ENCODE measurements at places on chromosomes 7 and 10. TPM values are rescaled to one million over a fixed set of nuclear protein-coding genes. Genes with fewer than 3 reads are reported as not detected.

DNA sequence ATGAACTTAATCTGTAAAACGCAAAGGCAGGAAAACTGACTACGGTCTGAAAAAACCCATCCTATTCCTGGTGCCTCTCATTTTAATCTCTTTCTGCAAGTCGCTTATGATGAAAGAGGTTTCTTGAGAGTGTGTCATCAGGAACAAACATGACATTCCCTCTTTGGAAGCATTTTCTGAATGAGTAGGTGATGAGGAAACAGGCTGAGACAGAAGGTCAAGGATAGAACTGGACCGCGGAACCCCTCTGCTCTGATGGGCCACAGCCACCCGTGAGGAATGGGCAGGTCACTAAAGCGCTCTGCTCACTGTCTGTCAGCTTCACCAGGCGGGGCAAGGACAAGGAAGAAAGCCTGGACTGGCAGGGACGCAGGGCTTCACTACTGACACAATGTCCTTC is 28.6 kb downstream of the BEND7 start:
- ATAC-seq = no peak

PPP1R3C gene
- 83.3 TPM for total RNA-seq

SPOCK2 gene
- 6.2 TPM for total RNA-seq

DNA sequence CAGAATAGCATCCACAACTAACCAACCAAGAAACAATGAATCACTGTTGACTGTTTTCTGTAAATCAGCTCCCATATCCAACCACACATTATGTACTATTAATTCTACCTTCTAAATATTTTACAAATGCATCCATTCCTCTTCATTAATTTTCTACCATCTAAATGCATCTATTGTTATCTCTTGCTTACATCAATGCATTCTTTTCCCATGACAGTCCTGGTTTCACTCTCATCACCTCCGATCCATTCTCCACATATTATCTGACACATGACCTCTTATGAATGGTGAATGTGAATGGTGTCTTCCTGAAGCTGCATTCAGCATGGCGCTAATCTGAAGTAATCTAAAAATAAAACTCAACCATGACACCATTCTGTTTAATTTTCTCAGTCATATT is 153.8 kb upstream of the CALCR start:
- ATAC-seq = no peak

DNA sequence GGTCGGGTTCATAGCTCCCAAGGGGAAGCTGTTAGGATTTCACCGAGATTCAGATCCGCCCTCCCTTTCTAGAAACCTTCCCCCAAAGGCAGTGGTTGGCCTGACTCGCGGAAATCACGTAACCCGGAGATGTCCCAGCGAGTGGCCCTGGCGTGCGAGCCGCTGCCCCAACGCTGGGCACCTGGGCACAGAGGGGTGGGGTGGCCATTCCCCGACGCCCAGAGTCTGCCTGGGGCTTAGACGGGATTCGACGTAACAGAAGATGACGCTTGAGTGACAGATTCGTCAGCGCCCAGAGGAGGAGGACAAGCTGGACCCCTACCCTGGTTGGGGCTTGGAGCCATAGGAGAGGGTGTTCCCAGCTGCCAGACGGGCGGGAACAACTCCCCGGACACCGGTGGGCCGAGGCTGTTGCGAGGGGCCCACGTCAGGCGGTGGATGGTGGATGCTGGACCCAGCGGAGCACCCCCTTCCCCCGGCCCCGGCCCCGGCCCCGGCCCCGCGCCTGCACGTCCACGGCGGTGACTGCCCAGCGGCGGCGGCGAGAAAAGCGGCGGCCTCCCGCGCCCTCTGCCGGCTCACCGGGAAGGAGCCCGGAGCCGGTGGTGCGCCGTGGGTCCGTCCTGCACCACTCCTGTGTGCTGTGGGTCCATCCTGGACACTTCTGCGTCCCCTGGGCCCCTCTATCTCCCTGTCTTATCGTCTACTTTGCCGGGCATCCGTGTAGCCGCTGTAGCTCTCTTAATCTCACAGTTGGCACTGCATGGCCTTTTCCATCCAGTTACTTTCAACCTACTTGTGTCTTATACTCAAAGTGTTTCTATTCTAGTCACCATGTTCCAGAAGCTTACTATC is 35.4 kb upstream of the KNDC1 start:
- no peak for ATAC-seq

DNA sequence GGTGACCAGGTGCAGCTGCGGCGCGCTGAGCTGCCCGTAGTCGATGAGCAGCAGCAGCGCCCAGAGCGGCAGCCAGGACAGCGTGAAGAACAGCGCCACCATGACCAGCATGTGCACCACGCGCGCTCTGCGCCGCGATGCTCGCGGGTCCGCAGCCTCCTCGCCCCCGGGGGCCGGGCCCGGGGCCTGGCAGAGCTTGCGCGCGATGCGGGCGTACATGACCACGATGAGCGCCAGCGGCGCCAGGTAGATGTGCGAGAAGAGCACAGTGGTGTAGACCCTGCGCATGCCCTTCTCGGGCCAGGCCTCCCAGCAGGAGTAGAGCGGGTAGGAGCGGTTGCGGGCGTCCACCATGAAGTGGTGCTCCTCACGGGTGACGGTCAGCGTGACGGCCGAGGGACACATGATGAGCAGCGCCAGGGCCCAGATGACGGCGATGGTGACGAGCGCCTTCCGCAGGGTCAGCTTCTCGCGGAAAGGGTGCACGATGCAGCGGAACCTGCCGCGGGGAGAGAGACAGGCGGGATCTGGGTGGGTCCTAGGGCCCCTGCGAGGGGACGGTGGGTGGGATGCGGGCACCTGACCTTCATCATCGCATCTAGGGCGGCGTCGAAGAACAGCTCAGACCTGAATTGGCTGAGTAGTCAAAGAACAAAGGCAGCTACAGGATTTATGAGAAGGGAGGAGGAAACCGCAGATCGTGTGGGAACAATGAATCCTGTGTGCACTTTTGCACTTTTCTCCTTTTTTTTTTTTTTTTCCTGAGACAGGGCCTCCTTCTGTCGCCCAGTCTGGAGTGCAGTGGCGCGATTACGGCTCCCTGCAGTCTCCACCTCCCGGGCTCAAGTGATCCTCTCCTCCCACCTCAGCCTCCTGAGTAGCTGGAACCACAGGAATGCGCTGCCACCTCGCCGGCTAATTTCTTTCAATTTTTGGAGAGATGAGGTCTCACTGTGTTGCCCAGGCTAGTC is 22.4 kb upstream of the PPA1 start:
- no peak for ATAC-seq

FAM237B gene
- total RNA-seq = not detected

DNA sequence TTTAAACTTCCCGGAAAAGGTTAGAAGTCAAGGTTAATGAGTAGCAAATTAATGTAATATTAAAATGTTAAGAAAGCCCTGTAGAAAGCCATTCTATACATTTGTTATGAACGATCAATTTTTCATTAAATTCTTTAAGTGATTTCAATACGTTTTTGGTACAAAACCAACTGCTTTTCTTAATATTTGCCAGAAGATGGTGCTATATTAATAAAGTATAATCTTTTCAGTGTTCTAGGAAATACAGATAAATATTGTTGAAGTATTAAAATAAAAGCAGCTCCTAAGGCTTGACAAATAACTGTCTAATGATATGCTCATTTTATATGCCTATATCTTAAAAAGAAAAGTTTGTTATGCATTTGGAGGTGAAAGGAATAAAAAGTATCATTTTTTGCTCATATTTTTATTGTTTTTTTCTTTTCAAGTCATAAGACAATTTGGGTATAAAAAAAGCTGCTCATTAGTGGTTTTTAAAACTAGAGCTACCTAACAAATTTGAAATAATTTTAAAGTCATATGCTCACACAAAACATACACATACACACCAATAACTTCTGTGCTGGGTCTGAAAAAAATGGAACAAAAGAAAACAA is 130.3 kb upstream of the POT1 start:
- no peak for ATAC-seq

- no peak for ATAC-seq
Observed at GRCh38 chr7:15309872-15310271, 251.9 kb downstream of the AGMO start.

Measured in gastroesophageal sphincter (tissue), 4 donors.